ENCODE measurements at places on chromosomes 5 and 9.

DNA sequence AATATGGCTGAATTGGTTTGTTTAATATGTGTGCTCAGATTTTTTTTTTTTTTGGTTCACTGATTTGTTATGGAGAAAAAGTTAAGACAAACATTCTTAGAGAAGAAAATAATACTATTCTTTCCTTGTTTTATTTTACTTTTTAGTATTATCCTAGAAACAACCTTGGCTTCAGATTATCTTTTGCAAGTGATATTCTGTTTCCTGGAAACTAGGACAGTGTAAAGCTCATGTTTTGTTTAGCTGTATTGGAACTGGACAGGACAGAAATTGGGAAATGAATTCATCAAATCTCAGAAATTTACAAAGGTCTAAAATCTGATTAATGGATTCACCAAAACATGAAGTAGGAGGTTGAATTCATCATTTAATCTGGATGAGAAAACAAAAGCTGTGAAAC, 130.5 kb downstream of the FBXL7 start:
- DNase-seq: no peak

DNA sequence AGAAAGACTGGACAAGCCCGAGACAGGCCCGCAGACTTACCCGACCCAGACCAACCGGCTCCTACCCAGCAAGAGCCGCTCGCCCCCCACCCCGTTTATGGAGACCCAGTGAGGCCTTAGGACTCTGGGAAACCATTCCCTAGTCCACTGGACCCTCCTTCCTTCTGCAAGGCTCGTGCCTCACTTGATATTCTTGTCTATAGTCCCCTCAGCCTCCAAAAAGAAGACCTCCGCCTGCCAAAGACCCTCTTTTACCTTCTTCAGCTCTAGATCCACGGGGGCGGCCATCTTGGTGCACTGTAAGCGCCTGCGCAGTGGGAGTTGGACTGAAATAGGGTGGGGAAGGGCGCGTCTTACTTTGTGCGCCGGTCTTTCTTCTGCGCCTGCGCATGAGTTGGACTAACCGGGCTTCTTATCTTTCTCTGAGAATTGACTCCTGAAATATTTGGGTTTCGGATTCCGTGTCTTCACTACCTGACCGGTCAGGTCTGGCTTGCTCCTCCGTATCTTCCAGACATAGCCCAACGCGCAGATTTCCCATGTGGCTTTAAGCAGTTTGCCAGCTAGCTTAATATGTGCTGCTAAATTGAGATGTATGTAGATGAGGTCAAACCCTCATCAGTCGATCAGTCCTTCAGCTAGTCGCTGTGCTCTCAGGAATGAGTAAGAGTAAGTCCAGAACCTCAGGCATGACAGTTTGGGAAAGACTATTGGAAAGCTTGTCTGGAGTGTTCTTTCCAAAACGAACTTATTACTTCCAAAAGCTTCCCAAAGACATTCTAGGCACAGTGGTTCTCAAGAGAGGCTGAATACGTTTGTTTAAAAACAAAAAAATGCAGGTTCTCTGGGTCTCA, at the start of gene PFDN1:
TSS of gene PFDN1 (minus strand) at position 316 of the 854 bp plus-strand sequence. CDS start at position 288, 28 bp downstream.
- peak; percentile 90 for DNase-seq

DNA sequence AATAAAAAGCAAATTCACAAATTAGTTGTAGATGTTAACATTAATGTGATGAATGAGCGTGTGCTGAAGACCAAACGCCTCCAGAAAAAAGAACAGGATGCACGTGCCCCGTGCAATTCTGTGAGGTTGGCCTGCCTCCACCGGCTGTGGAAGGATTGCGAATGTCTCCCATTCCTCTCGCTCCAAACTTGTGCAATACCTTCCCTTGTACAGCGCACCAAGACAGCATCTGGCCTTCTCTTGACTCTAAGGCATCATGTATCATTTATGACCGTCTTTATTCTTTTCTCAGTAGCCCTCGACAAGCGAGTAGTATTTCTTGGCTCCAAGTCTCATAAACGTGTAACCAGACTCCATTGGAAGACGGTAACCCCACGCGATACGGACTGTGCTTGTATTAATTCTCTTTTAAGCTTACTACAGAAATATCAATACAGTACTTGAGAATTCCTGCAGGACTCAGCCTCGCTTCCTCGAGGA, 1.5 kb upstream of the TESK1 start:
- no peak for DNase-seq

DNA sequence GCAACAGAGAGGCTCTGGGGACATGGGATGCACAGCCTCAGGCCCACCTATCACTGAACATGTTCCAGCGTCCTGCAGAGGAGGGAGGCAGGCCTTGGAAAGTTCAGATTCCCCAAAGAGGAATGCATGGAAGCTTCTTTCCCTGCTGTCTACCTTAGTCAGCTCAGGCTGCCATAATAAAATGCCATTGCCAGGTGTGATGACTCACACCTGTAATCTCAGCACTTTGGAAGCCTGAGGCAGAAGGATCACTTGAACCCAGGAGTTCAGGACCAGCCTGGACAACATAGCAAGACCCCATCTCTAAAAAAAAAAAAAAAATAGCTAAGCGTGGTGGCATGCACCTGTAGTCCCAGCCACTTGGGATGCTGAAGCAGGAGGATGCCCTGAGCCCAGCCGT, 24.5 kb upstream of the TOR1B start:
- DNase-seq: no peak

GRCh38 chr5:167771571-167771970, 519.9 kb upstream of the WWC1 start:
- DNase-seq: no peak

- DNase-seq: no peak
Observed at GRCh38 chr5:169161022-169161680, 139.8 kb downstream of the SLIT3 start.

DNA sequence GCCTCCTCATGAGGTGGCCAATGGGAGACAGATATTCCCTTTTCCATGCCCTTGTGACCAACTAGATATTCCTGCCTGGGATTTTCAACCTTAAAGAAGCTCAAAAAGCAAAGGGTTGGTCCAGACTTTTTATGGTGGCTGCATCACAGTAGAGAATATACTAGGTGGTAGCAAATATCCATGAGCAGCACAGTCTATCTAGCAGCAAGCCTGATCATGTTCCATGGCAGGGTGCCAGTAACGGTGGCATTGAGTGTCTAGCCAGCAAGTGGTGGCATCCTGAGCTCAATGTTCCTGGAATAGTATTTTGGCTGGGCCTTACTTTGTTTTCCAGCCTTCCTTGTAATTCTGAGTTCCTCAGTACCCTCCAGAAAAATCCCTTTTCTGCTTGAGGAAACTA, 25.8 kb downstream of the CDC25C start:
- DNase-seq: no peak

- no peak for DNase-seq
Observed at GRCh38 chr9:133904346-133905090, 87.6 kb downstream of the VAV2 start.

- no peak for DNase-seq
Observed at GRCh38 chr5:125411744-125412560, 665.5 kb upstream of the ZNF608 start.

DNA sequence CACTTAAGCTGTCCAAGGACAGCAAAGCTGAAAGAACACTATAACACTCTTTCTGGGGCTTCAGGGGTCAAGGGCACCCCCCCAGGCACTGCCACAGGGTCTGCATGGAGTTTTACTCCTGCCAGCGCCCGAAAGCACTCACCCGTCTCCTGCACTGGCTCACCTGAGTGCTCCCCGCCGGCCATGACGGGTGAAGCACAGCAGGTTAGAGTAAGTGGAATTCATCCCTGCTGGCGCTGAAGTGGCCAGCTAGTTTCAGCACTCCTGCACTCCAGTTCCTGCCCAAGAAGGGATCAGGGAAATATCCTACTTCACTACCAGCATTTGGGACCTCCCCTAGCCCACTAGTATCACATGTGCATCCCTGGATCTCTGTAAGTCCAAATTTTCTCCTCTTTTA, 516.0 kb downstream of the ZNF608 start:
- no peak for DNase-seq

- DNase-seq: no peak
Observed at GRCh38 chr5:92050970-92051369, 667.9 kb upstream of the ARRDC3 start.

DNA sequence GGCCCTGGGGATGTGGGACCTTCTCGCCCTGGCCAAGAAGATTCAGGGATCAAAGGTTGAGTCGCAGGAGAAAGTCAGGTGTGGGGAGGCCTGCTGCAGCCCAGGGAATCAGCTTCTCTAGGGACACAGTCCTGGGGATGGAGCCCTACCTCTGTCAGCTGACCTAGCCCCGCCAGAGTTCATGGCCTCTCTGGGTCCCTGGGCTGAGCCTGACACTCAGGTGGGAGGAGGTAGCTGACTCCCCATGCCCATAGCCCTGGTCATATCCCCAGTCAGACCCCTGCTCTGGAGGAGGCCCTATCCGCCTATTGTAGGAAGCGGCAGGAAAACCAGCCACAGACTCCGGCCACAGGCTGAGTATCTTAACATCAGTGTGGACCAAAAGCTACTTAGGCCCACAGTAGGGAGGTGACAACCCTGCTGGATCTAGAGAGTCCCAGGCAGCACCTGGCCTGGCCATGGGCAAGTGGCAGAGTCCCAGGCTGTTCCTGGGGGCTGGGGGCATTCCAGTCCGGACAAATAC, 15.0 kb upstream of the MRNIP start:
- no peak for DNase-seq

DNA sequence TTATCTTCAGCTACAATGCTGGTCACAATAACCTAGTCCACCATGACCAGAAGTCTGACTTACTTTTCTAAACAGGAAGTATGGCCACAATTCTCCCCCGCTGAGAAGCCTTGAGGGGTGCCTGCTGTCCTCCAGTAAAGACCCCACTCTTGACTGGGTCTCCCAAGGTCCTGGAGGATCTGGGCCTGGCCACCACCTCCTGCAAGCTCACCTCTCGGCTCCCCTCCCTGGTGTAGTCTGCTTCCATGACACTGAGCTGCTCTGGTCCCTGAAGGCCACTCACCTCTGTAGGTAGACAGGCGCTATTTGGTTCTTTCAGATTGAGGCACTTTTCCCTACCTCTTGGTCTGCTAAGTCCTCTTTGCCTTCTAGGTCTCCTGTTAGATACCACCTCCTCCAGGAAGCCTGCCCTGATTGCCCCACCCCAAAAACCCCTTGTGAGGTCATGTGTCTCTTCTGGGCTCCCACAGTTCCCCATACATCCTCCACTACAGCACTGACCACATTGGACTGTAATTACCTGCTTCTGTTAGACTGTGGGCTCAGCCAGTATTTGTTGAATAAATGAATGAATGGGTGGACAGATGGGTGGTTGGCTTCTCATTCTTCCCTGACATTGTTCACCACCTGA, 62.6 kb upstream of the IER5L start:
- DNase-seq: no peak

DNA sequence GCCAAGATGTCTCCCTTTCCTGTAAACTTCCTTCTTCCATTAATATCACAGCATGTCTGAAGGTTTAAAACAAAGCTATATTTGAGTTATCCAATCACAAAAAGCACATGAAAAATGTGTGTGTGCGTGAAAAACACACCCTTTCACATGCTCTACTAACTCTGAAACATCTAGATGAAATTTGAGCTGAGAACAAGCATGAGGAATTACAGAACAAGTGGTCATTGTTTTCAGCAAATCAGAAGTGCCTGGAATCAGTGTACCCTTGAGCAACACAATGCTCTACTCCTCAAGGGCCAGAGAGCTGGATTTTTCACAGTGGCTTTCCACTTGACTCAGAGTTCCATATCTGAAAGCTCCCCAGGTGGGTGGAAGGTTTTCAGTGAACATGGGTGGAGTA, 255.9 kb downstream of the PSAT1 start:
- no peak for DNase-seq

GRCh38 chr9:83422527-83422926, 115.7 kb downstream of the FRMD3 start:
- DNase-seq: no peak

- no peak for DNase-seq
Observed at GRCh38 chr9:115548609-115549260, 430.8 kb upstream of the TNC start.

- DNase-seq: no peak
Observed at GRCh38 chr5:177431317-177432142, 5.1 kb downstream of the GRK6 start.

- DNase-seq: no peak
Observed at GRCh38 chr5:170137694-170138214, 32.1 kb downstream of the FOXI1 start.

GRCh38 chr9:14899815-14900193, 10.4 kb downstream of the FREM1 start:
- no peak for DNase-seq

GRCh38 chr5:1651971-1652872, 128.5 kb upstream of the LPCAT1 start:
- no peak for DNase-seq

All from activated CD4-positive, alpha-beta T cell treated with anti-CD3 and anti-CD28 coated beads for 4 hours (primary cell).